ENCODE measurements at places on chromosomes 11 and 22. TPM values are rescaled to one million over a fixed set of nuclear protein-coding genes. Genes with fewer than 3 reads are reported as not detected.

The MPEG1 gene
- 2.8 TPM for total RNA-seq

The CCDC116 gene
- total RNA-seq = 0.16 TPM

The MS4A3 gene
- total RNA-seq = 0.16 TPM

The TEX54 gene
- not detected for total RNA-seq

The DERL3 gene
- total RNA-seq = 0.62 TPM

The MS4A6A gene
- 3.7 TPM for total RNA-seq

The RAG2 gene
- not detected for total RNA-seq

Data from occipital lobe (tissue), 3 donors.